Stimulated activated CD4-positive, alpha-beta T cell treated with anti-CD3 and anti-CD28 coated beads, Interleukin-2, amount 100 ng/mL, for 48 hours (primary cell): ENCODE measurements at places on chromosomes 5 and 9.

DNA sequence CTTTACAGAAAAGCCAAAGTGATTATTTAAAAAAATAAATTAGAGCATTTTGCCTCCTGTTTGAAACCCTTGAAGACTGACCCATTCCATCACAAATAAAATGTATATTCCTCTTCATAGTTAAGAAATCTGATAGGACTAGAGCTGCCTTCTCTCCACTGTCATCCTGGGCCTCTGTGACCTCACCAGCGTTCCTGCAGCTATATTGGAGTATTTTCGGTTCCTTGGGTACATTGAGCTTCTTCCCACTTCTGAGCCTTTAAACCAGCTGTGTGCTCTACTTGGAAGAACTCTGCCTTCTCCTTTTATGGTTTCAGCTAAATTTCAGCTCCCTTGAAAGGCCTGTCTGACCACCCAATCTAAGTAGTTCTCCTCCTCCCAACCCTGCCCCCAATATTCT is 99.1 kb upstream of the ABCA1 start:
- DNase-seq, result no peak

GRCh38 chr9:133876144-133876543 is 116.0 kb downstream of the VAV2 start:
- DNase-seq, result no peak

- DNase-seq, result no peak
These were observed 49.4 kb upstream of the EBF1 start for GRCh38 chr5:159149085-159149484.

- no peak for DNase-seq
These were observed 125.7 kb downstream of the COL23A1 start for GRCh38 chr5:178464431-178465048.

GRCh38 chr9:90107040-90107725 is 502.4 kb downstream of the GADD45G start:
- DNase-seq, result no peak

DNA sequence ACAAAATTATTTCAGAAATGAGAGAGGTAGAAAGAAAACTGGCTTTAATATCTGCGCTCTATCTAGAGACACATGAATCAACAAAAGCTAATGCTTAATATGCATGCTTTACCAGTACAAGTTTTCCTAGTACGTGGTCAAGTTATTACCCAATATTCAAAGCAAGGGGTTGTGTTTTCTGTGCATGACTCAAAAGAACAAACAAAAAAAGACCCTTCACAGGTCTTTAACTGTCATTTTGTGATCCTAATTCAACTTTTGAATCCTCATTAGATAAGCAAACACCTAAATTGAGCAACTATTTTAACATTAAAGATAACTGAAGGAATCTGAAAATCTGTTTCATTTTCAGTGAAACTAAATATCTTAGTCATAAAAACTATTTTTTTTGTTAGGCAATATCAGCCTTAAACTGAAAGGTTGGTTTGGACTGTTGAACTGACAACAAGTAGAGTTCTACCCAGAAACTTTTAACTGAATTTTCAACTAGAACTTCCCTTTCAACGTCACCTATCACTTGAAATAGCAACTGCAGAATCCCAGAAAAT is 12.5 kb downstream of the ST8SIA4 start:
- DNase-seq, result no peak

GRCh38 chr5:177547736-177548135 is 6.6 kb downstream of the FAM193B start:
- no peak for DNase-seq
